D721Med (cell line): ENCODE measurements at places on chromosomes 12 and 14.

GRCh38 chr12:8849876-8850275, 27.5 kb downstream of the A2ML1 start:
- no peak for DNase-seq

DNA sequence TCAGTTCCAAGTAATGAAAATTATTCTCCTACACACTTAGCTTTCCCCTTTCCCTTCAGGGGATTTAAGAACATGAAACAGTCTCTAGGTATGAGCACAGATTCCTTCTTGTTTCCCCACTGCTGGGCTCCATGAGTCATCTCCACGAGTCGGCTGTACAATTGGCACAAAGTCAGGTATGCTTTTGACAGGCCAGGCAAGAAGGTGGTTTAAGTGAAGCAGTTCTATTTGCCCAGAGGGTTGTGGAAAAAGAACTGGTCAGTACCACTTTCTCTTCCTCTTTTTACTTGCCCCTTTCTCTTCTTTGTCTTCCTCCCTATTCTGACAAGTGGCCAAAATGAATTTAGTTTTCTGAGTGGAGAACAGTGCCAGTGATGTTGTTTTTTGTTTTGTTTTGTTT, 16.3 kb downstream of the DYNC1H1 start:
- DNase-seq: no peak

GRCh38 chr14:96686126-96686525, 111.1 kb upstream of the VRK1 start:
- no peak for DNase-seq

DNA sequence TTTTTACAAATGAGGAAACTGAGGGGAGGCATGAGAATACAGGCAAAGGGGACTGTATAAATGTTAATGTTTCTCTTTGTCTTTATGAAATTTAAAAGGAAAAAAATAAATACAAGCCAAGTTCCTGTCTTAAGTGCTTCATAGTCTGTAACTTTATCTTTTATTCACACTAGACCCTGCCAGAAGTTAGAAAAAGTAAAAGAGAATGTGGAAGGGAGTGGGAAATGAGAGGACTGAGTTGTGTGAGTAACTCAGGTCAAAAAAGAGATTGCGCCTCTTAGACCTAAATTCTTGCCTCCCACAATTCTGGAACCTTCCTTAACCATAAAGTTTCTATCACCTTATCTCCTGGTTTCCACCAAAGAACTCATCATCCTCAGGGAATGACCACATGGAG, 141.1 kb downstream of the KICS2 start:
- DNase-seq: no peak

DNA sequence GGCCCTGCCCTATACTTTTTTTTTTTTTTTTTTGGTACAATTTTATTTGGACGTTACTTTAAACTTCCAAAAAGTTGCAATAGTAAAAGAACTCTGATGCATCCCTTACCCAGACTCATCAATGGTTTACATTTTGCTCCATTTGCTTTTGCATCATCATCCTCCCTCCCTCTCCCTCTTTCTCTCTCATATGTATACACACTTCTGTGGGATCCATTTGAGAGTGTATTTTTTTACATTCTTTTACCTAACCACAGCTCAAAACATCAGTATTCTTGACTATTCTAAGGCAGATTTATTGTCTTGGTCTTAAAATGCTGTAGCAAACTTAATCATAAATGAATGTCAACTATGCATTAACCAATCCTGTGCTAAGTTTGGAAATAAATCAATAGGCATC, 111.6 kb downstream of the PRICKLE1 start:
- no peak for DNase-seq

- no peak for DNase-seq
Measured at GRCh38 chr12:48388460-48388859, 37.7 kb upstream of the ZNF641 start.

DNA sequence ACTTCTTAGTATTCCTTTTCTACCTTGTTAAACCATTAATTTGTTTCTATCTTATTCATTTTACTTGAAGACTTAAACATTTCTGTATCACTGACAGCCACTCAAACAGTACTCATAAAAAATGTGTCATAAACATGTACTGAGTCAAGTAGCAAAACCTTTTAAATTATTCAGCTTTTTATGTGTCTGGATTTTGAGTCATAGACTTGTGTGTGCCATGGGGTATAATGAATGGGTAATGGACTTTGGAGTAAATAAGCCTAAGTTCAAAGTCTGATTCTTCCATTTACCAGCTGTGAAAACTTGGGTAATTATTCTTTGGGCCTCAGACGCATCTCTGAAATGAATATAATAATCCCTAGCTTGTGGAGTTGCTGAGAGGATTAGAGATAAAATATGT, 199.0 kb downstream of the RAD51B start:
- DNase-seq: no peak
